ENCODE measurements at places on chromosomes 3 and 15.
A peak's percentile ranks its signal among the peaks of the same experiment; 100 is the strongest.

GRCh38 chr3:52240886-52241370 is 2.0 kb upstream of the TWF2 start:
- peak; percentile 26 for DNase-seq

- DNase-seq, result no peak
Measured at GRCh38 chr15:75684648-75685047, 28.0 kb downstream of the CSPG4 start.

DNA sequence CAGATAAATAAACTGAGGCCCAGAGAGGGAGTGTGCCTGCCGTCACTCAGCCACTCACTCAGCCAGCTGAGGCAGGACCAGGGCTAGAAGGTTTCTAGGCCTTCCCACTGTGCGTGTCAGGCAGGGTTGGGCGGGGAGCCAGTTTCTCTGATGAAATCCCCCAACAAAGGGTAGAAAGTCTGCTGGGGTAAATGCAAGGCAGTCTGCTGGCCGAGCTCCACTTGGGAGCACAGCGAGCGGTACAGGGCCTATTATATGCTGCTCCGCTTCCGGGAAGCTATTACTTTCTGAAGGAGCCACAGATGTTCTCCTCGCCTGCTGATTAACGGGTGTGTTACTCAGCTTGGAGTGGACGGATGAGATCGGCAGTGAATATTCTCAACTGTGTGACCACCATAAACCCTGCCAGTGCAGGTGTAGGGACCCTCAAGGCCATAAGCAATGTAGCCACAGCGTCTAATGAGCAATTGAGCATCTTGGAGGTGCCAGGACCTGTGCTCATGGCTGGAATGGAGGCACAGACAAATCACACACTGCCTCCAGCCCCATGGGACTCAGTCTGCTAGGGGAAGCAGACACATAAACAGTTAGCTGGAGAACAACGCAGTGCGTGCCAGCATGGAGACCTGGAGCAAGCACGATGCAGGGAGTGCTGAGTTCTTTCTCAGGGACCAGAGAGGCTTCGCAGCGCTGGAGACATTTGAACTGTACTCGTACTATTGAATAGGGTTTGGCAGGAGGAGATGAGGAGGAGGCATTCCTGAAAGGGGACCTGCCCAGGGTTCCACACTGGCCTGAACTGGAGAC is 42.1 kb downstream of the CORO2B start:
- no peak for DNase-seq

GRCh38 chr15:88238618-88239430 is 17.7 kb downstream of the NTRK3 start:
- no peak for DNase-seq

GRCh38 chr15:70561885-70562284 is 201.5 kb downstream of the UACA start:
- no peak for DNase-seq

DNA sequence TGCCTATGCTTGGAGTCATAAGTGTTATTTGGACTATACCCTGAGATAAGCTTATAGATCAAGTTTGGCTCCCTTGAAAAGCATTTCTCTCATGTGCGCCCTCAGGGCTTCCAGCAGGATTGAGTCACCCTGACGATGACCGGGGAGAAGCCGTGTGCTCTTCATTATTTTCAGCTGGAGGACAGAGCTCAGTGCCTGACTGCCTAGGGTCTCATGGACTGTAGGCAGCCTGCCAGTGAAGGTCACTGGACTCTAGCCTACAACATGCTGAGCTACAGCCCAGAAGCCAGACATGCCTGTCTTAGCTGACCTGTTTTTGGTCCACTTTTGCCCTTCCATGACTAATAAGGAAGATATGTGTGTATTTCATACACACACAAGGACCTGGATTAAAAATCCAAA is 31.6 kb upstream of the NUDT16 start:
- DNase-seq, result no peak

- no peak for DNase-seq
Measured at GRCh38 chr3:189655617-189656016, 24.4 kb downstream of the TP63 start.

- DNase-seq, result no peak
Measured at GRCh38 chr15:66838202-66838601, 136.2 kb downstream of the SMAD6 start.

GRCh38 chr15:84891339-84891738 is 6.9 kb downstream of the SLC28A1 start:
- no peak for DNase-seq

GRCh38 chr3:13812034-13812471 is 67.8 kb downstream of the WNT7A start:
- DNase-seq, result no peak

All from NCI-H1930 (cell line).